Ovary (tissue), 10 donors: ENCODE measurements at places on chromosomes 1 and 21.

- DNase-seq: no peak
Measured at GRCh38 chr1:222772996-222773379, 36.0 kb downstream of the FAM177B start.

DNA sequence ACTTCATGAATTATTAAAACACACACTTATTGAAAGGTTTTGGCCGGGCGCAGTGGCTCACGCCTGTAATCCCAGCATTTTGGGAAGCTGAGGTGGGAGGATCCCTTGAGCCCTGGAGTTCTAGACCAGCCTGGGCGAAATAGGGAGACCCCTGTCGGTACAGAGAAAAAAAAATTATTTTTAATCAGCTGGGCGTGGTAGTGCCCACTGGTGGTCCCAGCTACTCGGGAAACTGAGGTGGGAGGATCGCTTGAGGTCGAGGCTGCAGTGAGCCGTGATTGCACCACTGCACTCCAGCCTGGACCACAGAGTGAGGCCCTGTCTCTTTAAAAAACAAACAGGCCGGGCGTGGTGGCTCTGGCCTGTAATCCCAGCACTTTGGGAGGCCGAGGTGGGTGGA, 1.7 kb downstream of the GABPB2 start:
- DNase-seq: no peak

GRCh38 chr1:159289060-159289459, 13.1 kb upstream of the FCER1A start:
- no peak for DNase-seq

DNA sequence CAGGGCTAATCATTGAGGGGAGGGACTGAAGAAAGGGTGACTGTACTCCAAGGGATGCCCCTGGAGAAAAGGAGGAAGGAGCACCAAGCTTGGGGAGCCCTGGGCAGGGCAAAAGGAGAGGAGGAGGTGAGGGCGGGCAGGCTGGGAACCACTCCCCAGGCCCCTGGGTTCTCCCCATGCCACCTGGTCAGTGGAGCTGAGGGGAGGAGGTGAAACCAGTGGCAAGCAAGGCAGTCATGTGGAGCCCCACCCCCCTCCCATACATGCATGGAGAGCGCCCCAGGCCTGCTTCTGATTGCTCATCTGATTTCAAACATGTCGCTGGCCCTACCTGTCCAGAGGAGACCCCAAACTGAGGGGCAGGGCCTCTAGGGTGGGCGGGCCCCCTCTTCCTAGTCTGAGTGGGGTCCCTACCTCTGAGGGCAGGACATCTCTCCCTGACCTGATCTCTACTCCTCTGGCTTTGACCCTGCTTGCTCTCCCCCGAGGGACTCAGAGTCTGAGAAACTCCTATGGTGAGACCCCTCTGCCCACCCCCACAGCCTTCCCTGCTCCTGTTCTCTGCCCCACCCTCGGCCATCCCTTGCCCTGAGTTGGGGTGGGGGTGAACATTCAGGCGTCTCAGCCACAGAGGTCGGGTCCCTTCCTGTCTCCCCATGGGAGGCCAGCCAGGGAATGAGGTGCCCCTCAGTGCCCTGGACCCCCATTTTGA, 18.6 kb downstream of the INSRR start:
- no peak for DNase-seq

DNA sequence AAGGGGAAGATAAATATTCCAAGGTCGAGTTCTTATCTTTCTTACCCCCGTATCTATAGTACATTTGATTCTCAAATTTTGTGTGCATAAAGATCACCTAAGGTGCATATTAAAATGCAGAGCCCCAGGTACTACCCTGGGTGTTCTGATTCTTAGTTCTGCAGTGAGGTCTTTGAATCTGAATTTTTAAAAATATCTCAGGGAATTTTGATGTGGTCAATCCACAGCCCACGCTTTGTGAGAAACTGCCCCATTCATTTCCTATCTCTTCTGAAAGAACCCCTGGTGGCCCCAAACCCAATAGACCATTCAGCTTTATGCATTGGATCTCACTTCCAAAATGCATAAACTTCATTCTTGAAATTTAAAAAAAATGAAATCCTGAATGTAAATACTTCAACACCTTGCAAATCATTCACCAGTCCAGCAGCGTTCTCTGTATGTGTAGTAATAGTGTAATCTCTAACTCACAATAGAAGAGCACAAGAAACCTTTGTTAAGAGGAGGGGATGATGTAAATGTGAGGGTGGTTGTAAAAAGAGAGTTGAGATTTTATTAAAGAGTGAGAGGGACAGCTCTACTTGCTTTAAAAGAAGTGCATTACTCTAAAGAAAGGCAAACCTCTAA, 108.8 kb upstream of the ZP4 start:
- DNase-seq: no peak

- DNase-seq: no peak
Measured at GRCh38 chr1:201443747-201444146, 22.2 kb upstream of the TNNI1 start.

DNA sequence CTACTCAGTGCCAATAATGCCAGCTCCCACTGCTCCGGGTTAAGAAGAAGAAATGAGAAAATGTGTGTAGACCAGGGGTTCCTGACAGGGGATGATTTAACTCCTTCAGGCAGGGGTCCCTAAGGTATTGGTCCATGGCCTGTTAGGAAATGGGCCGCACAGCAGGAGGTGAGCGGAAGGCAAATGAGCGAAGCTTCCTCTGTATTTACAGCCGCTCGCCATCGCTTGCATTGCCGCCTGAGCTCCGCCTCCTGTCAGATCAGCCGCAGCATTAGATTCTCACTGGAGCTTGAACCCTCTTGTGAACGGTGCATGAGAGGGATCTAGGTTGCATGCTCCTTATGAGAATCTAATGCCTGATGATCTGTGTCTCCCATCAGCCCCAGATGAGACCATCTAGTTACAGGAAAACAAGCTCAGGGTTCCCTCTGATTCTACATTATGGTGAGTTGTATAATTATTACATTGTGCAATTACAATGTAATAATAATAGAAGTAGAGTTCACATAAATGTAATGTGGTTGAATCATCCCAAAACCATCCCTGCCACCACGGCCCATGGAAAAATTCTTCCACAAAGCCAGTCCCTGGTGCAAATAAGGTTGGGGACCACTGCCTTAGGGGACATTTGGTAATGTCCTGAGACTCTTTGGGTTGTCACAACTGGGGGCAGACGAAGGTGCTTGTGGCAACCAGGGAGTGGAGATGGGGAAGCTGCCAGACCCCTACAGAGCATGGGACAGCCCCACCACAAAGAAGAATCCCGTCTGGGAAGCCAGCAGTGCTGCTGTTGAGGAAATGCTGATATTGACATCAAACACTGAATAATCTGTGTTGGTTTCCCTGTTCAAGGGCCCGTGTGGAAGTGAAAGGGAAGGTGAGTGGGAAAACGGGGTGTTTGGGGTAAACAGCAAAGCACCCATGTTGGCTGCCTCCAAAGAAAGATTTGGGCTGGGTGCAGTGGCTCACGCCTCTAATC, 60.8 kb downstream of the DHRS3 start:
- peak; percentile 42 for DNase-seq

DNA sequence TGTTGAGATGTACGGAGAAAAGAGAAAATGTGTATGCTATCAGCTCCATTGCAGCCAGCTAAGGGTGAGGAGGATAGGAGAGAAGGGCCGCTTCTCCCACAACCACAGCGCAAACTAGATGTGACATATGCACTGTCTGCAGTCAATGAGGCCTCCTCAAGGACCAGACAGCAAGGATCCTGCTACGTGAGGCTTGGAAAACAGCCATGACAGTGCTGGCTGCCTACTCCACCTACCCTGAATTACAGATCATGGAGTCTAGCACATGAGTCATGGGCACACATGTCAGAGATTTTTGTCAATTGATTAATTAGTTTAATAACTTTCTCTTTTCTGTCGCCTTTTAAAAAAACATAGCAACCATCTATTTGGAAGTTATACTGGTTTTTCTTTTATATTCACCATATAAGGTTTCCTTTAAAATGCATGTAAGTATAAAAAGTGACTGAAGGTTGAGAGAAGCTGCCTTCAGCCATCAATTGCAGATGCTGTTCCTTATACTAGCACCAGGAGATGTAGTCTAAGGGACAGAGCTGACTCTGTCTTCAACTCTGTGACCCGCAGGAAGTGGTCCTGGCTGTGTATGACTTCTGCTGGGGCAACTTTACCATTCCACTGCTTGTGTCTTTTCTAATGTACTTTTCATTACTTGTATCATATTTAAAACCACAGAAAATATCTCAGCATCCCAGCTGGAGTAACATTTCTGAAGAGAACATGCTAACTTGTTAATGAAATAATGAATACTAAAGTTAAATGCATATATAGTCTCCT, 3.1 kb downstream of the VPS26C start:
- no peak for DNase-seq

DNA sequence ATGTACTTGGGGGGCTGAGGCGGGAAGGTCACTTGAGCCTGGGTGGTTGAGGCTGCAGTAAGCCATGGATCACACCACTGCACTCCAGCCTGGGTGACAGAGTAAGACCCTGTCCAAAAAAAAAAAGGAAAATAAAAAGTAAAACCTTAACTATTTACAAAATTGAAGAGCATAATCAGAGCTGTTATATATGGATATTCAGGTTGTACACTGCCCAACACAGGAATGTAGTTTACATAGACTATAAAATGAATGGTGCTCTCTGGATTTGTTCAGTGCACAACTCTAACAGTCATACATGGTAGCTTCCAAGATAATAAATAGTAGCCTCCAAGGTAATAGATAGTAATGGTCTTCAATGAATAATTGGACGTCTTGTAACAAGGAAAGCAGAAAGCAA, 22.6 kb upstream of the SRSF10 start:
- no peak for DNase-seq

DNA sequence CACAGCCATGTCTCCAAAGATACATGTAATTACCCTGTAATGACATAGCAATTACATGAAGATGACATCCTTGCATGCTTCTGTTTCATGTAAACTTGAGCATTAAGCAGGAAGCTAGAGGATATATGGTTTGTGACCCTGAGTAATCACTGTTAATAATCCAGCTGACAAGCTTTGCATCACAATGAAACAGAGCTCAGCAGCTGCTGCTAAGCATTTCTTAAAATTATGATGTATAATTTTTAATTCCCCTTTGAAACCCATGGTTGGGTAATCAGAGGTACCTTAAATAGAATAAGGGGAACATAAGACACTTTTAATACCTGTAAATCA, 293.5 kb downstream of the NTNG1 start:
- no peak for DNase-seq

GRCh38 chr1:145912128-145912641, 2.3 kb upstream of the ITGA10 start:
- peak; percentile 25 for DNase-seq

DNA sequence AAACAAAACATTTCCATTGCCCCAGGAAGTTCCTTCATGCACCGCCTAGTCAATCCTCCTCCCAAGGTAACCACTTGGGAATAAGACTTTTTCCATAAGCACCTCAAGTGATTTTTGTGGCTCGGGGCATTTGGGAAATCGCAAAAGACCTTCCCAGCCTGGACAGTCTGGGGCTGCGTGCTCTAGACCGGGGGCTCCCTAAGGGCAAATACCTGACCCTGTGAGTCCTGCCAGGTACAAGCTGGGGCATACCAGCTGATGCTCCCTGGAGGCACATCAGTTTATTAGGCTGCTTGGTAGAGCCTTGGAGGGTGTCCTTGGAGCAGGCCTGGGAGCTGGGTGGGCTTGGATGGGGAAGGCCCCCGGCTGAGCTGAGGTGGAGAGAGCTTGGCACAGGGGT, 34.4 kb downstream of the ALPL start:
- no peak for DNase-seq

DNA sequence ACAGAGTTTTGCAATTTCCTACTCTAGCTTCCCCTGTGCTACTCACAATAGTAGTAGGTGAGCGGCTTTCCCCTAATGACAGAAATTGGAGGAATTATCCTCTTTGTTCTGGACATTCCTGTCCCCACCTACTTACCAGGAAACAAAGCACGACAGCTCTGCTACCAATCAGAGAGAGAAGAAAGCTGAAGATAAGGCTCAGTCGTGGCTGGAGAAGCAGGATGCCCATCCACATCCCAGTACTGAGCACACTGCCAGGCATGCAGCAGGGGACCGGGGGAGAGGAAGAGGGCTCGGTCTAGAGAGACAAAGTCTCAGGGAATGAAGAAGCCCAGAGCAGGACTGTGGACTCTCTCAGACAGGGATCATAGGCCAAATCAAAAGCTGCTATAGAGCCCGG, 134.1 kb upstream of the KRTAP19-8 start:
- no peak for DNase-seq

- no peak for DNase-seq
Measured at GRCh38 chr1:25698252-25698651, 81.7 kb downstream of the MAN1C1 start.

GRCh38 chr1:221336126-221336525, 405.8 kb downstream of the DUSP10 start:
- DNase-seq: no peak

DNA sequence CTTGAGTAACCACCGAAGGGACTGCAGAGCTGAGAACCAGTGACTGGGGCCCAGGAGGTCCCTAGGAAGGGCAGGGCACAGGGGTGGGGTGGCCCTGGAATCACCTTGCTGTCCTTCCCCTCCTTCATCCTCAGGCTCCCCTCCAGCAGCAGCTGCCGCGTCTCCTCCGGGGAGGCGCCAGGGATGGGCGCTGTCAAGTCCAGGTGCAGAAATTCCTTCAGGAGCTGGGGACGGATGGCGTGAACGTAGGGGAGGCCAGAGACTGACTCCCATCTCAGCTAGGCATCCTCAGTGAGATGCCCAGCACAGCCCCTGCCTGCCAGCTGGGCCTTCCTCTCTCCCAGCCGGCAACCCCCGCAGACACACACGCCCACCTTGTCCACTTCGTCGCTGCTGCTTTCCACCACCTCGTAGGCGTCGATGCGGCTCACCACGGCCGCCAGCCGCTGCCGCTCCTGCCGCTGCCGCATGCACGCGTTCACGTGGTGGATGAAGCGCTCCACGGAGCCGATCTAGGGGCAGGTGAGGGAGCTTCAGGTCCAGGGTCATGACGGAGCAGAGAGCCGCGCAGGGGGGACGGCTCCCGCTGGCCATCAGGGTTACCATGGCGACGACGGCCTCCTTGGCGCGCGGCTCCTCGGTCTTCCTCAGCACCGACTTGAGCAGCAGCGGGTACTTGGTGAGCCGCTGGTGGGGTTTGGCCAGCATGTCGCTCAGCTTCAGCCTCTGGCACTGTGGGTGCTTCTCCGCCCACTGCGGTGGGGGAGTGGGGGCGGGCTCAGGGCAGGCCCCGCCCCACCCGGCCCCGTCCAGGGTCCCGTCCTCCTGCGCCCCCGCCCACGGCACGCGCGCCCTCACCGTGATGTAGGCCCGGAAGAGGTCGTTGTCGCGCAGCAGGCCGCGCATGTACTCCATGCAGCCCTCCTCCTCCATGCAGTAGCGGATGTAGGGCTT, 4.4 kb upstream of the TNFRSF25 start:
- no peak for DNase-seq

GRCh38 chr1:33667386-33668282, 195.2 kb downstream of the ZSCAN20 start:
- DNase-seq: no peak
